ENCODE measurements at places on chromosomes 16 and 17.

DNA sequence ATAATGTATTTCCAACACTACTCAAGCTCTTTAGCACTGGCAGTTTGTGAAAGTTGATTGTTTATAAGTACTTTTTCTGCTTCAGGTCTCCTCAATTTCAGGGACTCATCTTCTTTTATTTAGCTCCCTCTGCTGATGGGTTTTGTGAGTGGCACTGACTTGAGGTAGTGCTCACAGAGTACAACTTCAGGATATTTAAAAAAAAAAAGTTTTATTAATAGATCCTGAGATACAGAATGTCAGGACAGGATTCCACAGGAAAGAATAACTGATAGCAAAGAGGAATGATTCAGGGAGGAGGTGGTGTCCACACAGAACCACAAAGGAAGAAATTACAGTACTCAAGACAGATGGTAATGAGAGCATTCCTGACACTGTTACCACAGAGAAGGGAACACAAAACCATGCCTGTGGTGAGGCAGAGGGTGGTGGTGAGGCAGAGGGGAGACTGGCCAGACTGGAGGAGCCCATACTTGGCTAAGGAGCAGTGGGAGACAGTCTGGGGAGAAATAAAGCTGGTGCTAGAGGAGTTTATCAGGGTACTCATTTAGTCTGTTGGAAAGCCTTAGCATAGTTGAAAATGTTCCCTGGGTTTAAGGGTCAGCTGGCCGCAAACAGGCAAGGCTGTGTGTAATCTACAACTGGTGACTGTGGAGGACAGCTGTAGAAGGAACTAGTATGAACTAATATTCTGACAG lies 63.7 kb downstream of the SPAG9 start:
- peak; percentile 95 for DNase-seq

GRCh38 chr16:87961623-87962022 lies 10.4 kb downstream of the BANP start:
- peak; percentile 32 for DNase-seq

DNA sequence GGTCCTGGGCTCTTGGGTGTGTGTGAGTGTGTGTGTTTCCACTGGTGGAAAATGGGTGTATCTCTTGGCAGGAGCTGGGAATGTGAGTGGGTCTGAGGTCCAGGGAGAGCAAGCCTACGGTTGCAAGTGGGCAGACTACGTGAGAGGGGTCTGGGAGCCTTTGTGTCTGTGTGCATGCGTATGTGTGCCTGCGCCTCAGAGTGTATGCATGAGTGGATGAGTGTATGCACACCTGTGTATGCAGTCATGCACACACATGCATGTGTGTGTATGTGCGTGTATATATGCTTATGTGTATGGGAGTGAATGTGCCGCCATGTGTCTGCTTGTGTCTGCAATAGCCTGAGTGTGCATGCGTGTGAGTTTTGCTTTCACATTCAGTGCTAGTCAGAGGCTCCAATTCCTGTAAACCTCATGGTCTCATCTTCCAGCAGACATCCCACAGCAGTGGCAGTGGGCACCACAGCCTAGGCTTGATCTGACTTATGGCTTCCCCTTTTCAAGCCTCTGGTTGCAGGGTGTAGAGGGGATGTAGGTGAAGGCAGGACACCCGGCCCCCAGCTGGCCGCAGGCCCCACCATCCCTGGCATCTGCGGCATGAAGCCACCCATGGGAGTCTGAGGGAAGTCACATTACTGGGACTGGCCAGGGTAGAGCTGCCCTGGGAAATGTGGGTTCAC lies 19.7 kb upstream of the RMI2 start:
- no peak for DNase-seq

- peak; percentile 75 for DNase-seq
These were observed 6.8 kb downstream of the MYO1D start for GRCh38 chr17:32870027-32870670.

DNA sequence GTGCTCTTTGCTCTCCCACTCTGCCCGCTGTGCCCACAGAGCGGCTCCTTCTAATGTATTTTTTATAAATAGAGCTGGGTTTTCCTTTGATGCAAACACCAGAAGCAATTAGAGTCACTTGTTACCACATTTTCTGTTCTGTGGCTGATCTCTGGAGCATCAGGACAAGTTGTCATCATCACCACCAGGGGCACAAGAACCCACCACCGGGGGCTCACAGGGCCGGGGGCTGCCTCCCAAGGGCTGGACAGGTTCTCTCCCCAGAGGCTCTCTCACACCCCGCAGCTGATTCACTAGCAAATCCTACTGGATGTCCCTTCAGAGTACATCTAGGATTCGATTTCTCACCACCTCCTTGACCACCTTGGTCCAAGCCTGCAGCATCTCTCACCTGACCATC lies 18.5 kb downstream of the C16orf82 start:
- DNase-seq = no peak

- DNase-seq = peak; percentile 3
These were observed 140.3 kb downstream of the CCT6B start for GRCh38 chr17:34820922-34821321.

- DNase-seq = no peak
These were observed 315.5 kb upstream of the RBFOX1 start for GRCh38 chr16:7017006-7017662.

DNA sequence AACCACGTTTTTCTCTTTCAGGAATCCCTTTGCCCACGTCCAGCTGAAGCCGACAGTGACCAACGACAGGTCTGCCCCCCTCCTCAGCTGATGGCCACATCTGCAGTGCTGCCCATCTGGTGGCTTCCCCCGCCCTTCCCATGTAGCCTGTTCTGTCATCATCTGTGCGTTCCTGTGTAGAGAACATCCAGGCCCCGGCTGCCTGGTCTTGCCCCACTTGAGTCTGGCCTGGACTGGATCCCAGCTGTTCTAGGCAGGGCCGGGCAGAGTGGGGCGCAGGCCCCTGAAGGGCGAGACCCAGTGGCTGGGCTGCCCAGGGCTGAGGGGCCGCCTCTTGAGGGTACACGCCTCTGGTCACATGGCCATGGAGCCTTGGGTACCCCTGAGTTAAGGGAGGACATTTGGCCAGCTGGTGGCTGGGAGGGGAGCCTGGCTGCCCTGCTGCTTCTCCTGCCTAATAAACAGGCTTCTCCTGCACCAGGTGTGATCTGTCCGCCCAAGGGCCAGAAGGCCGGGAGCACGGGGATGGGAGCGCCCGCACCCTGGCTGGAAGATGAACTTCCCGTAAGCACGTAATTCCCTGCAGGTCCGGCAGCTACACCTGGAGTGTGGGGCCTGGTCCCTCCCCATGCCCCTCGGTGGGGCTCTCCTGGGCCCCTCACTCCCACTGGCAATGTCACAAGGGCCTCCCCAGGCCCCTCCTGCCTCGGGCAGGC lies 49.4 kb upstream of the PVALEF start:
- no peak for DNase-seq

- DNase-seq = no peak
These were observed 53.8 kb downstream of the MYO18A start for GRCh38 chr17:29126268-29126930.

DNA sequence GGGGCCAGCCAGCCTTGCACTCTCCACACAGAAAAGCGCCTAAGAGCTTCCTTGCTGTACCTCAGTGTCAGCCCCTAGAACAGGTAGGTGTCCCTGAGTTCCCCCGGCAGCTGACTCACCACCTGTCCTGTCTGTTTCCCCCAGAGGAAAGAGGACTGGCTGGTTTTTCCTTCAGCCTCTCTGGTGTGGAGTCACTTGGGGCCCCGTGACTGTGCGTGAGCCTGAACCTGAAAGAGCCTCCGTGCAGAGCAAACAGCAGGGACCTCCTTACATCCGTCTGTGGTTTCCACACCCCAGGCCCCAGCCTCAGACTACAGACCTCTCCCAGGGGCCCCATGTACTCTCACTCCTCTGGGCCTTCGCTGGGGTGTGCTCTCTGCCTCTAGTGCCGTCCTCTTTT lies 87.8 kb downstream of the GNAO1 start:
- DNase-seq = no peak

- DNase-seq = no peak
These were observed 25.4 kb downstream of the ZFHX3 start for GRCh38 chr16:73022534-73022933.

DNA sequence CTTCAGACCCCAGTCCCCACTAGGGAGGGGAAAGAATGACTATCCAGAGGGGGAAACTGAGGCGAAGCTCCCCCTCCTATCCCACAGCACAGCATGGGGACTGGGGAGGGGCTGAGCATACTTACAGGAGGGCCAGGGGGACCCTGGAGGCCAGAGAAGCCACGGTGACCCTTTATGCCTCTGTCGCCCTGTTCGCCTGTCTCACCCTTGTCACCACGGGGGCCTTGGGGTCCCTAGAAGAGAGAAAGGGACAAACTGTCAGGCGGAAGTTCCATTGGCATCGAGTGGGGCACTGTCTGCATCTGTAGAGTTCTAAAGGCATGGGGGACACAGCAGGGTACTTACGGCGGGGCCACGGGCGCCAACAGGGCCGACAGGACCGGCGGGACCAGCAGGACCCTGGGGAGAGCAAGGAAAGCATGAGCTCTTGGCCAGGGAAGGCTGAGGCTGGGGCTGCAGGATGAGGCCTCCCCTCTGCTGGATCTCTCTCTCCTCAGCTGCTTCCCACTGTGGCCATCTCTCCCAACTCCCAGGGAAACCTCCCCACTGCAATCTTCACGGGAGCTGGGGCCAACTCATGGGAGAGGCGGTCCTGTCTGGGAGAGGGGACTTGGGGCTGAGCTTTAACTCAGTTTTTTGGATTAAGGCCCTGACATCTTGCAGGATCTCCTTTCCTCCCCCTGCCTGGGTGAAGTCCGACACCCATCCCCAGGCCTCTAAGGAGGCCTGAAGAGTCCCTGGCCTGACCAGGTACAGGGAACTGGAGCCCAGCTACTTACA lies 13.5 kb downstream of the COL1A1 start:
- DNase-seq = peak; percentile 87

DNA sequence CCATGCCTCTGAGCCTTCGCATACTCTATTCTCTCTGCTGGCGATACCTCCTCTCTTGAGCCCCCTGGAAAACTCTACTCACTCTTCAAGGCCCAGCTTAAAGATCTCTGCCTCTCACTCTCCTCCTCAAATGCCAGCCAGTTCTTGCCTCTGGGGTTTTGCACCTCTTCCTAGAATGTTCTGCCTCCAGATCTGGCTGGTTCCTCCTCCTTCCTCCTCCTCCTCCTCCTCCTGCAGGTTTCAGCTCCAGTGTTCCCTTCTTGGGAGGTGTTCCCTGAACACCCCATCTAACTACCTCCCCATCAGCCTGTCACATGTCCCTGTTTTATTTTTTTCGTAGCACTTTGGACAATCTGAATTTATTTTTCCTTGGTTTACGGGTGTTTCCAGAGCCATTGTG lies 35.1 kb upstream of the SBK1 start:
- no peak for DNase-seq

- peak; percentile 33 for DNase-seq
These were observed 38.8 kb downstream of the BAHCC1 start for GRCh38 chr17:81434072-81434471.

DNA sequence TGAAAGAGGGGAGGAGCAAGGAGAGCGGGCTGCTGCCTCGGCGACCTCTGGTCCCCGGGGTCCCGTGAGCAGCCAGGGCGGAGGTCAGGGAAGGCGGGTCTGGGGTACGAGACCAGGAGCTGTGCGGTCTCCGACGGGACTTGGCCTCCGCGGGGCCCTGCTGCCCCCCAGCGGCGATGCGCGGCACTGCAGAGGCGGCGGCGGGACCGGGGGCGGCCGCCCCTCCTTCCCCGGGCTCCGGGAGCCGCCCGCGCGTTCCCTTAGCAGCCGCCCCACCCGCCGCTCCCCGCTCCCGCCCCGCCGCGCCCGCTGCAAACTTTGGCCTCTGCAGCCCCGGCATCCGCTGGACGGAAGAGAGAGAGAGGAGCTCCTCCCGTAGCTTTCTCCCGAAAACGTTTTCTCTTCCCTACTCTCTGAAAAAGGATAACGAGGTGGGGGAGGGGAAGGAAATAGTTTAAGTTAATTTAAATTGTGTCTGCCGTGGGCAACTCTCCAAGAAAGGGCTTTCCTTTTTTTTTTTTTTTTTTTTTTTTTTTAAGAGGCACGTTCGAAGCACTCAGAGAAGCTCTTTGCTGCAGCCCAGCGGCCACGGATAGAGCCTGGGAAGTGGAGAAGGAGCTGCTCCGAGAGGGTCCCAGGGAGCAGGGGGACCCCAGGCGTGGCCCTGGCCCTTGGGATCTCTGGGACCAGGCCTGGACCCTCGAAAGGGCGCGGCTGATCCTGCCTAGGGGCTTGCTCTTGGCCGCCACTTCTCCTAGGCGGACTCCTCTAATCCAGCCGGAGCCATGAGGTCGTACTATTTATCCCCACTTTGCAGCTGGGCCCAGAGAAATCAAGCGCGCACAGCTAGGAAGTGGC lies 43.2 kb downstream of the C16orf82 start:
- peak; percentile 76 for DNase-seq

- DNase-seq = no peak
These were observed 11.0 kb downstream of the C17orf67 start for GRCh38 chr17:56822725-56823124.

- peak; percentile 93 for DNase-seq
These were observed 7.0 kb upstream of the ARHGAP23 start for GRCh38 chr17:38421171-38421841.

DNA sequence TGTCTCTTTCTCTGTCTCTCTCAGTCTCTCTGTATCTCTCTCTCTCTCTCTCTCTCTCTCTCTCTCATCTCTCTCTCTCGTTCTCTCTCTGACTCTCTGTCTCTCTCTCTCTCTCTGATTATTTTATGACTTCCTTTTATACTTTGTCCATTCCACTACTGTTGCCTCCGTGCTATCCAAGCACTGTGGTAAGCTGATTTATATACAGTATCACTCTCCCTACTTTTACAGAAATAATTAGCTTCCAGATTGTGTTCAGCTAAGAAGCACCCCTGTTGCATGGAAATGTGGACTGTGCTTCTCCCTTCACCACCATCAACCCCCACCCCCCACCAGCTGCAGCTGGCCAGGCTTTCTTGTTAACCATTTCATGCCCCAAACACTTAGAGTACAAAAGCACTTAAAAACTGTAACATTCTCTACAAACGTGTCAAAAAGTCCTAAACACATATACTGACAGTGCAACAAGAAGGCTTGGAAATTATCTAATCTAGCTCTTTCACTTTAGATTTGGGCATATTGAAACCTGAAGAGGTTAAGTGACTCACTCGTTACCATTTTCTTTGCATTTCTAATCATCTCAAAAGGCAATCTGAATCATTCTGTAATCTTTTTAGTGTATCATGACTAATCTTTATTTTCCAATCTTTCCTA lies 11.6 kb upstream of the TMEM100 start:
- no peak for DNase-seq

GRCh38 chr16:7997966-7998365 lies 592.3 kb downstream of the TMEM114 start:
- no peak for DNase-seq

DNA sequence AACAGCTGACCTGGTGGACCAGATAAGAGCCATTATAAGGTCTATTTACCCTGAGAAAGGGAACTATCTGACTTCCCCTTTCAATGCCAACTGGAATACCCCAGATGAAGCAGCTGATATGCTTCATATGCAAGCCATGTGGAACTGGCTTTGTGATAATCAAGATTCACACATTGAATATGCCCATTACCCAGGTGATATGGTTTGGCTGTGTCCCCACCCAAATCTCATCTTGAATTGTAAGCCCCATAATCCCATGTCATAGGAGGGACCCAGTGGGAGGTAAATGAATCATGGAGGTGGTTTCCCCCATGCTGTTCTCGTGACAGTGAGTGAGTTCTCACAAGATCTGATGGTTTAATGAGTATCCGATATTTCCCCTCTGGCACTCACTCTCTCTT lies 42.1 kb downstream of the IKZF3 start:
- no peak for DNase-seq

Measured in EH (cell line).